ENCODE measurements at places on chromosomes 7 and 10.

- no peak for DNase-seq
Measured at GRCh38 chr10:112359606-112360307, 14.2 kb upstream of the ACSL5 start.

- DNase-seq: no peak
Measured at GRCh38 chr7:142263598-142264380, 5.9 kb upstream of the PRSS58 start.

DNA sequence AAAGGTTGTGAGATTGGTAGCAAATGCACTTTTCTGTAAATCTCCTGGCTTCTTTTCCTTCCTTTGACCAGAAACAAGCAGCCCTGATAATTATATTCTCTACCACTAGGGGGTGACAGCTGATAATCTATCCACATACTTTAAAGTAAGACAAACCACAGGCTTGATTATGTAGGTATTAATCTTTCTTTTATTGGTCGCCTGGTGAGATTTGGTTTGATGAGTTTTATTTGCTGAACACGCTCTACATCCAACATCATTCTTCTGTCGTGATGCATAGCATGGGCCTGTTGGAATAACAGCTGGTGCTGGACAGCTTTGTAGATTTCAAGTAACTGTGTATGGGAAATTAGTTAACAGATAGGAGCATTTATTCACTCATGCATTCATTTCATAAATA, 63.5 kb downstream of the ZNF365 start:
- no peak for DNase-seq

- no peak for DNase-seq
Measured at GRCh38 chr10:14486777-14487487, 156.2 kb upstream of the FRMD4A start.

- DNase-seq: no peak
Measured at GRCh38 chr10:74337330-74338016, 186.5 kb downstream of the ADK start.

DNA sequence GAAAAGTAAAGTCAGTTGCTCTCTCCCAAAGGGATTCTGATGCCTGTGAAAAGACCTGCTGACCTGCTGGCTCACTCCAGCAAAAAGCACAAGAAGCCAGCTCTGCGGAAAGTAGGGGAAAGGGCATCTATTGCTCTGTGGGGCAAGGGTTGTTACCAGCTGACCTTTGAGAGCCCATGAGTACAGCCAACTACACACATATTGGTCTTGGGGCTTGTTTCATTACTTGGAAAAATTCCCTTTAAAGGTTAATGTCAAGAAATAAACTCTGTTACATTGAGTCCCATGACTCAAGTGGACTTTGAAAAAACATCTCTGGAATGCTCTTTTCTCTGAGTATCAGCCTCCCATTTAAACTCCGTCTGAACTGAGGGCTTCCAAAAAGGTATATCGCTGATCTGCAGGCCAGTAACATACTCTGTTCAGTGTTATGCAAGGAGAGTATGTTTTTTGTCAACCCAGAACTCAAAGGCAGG, 53.2 kb downstream of the PANK1 start:
- DNase-seq: no peak

DNA sequence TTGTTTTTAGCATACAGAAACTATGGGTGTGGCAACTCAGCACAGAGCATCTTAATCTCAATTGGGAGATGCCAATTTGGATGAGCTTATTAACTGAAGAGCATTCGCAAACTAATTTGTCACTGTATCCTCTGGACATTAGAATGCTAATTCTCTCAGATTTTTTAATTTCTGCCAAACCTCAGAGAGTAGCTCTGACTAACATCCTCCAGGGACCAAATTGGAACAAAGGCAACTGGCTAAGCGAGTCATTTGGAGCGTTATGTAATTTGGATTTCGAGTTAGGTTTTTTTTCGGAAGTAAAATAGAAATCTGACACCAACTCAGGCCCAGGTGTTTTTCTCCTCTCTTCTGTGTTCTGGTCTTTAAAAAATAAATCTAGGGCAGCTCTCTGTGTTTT, 201.9 kb downstream of the BMPER start:
- no peak for DNase-seq

DNA sequence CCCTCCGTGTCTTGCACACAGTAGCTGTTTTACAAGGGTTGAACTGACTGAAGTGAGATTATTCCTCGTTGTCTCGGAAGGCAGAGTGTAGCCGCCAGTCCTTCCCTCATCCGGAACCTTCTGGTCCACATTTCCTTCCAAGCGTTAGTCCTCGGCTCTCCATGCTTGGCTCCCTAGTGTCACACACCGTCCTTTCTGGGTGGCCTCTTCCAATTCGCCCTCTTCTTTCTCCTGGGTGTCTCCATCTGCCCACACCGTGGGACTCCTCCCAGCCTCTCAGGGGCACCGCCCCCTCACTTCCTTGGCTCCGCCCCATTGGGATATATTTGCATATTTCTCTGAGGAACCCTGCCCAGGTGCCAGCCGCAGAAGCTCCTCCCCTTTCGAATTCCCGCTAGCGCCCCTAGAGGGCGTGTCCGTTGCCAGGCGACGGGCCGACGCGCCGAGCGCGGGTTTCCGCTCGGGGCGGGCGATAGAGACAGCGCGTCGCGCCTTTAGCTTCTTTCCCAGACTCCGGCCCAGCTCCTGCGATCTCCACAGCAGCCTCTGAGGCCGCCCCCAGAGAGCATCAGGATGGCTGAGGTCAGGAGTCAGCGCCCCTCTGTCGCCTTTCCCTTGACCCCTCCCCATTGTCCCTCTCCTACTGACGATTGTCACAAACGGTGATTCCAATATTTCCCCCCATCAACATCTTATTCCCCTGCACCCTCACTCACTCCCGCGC, at the start of gene CFAP58:
Gene CFAP58, plus strand, starts transcription at position 509 of the 724 bp plus-strand sequence. Its CDS starts 65 bp downstream, at position 574.
- peak; percentile 80 for DNase-seq

DNA sequence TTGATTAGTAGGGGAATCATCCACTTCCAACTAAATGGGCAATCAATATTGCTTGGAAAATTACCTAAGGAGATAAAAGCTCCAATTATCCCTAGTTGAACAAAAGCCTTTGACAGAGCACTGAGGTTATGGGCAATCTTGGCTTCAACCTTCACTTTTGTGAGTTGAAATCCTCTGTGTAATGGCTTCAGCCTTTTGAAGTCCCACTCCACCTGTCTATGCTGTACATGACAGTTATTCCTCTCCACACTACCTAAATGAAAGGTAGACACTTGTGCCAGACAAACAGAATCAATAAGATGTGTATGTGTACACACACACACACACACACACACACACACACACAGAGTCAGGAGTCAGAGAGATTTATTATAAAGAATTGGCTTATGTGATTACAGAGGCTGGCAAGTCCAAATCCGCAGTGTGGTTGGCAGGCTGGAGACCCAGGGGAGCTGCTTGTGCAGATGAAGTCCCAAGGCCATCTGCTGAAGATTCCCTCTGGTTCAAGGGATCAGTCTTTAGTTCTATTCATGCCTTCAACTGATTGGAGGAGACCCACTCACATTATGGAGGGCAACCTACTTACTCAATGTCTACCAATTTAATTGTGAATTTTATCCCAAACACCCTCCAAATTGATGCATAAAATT, 164.8 kb upstream of the CDC14C start:
- DNase-seq: no peak

DNA sequence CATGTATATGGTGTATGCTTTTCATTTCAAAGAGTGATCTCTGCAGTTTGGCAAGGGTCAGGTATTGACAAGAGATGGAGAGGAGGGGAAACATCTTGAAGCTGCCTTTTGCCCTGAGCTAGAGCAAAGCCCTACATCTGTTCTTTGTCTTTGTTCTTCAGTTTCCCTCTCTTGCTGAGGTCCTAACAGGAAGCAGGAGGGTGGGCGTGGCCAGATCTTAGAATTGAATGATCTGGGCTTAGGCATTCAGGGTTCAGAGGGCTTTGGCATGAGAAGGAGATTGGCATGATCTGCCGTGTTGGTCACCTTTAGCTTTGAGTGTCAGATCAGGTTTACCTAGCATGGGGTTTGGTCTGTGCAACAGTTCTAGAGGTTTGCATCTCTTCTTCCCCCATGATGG, 41.3 kb downstream of the LRMDA start:
- no peak for DNase-seq

- no peak for DNase-seq
Measured at GRCh38 chr10:130231251-130231741, 95.1 kb downstream of the GLRX3 start.

DNA sequence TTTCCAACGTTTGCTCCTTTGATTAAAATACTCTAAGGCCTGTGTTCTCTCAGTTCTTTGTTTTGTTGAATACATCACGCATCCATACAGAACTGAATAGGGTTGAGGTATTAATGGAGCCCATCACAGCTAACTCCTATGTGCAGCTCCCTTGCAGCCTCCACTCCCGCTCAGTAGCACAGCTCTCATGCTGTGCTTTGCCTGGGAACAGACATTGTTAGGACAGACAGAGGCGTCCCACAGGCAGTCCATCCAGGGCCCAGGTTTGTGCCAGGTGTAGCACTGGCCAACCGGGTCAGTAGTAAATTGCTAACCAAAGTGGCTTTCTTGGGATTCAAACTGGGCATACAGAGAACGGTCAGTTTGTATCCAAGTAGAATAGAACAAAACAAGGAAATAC, 644.7 kb upstream of the NRP1 start:
- no peak for DNase-seq

DNA sequence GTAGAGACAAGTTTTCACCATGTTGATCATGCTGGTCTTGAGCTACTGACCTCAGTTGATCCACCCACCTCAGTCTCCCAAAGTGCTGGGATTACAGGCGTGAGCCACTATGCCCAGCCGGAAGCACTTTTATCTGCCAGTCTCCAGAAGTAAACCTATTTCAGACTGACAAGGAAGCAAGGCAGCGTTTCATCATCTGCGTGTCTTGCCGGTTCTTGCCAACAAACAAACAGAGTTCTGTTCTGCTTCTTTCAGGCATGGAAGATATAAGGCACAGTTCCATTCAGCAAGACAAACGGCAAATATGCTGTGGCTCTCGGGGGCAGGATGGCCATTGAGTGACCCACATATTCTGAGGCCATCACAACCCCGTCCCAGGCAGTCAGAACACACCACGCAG, 15.5 kb upstream of the LARP4B start:
- no peak for DNase-seq

GRCh38 chr10:74738542-74738941, 87.9 kb upstream of the KAT6B start:
- DNase-seq: no peak

DNA sequence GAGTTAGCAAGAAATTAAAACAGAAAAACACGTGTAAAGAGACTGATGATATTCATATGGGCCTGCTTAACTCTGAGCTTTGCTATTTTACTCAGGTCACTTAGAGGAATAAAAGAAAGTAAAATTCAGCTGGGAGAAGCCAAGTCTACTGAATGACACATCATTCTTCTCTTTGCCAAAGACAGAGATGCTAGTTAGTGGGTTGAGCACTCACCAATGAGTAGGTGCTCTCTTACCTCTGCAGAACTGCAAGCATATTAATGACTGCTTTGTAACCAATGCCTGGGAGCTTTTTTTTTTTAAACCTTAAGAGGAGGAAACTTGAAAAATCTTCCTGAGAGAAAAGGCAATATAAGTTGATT, 44.8 kb upstream of the BAMBI start:
- no peak for DNase-seq

DNA sequence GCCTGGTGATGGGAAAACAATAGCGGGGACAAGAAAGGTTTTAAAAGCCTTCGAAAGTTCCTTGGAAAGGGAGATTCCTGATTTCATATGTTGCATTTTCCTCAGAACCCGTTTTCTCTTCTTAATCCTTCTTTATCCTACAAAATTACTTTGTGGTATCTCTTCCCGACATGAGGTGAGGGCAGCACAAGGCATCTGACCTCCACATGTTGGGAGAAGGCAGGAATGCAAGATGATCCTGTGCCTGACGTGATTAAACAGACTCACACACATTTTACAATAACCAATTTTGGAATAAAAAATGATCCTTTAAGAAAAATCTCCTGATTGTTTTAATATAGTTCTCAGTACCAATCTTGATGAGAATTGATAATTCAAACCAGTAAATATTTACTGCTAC, 153.3 kb upstream of the MKLN1 start:
- no peak for DNase-seq

GRCh38 chr10:71694567-71694968, 25.0 kb downstream of the C10orf105 start:
- DNase-seq: no peak

- DNase-seq: no peak
Measured at GRCh38 chr7:156577645-156578577, 62.7 kb upstream of the RNF32 start.

DNA sequence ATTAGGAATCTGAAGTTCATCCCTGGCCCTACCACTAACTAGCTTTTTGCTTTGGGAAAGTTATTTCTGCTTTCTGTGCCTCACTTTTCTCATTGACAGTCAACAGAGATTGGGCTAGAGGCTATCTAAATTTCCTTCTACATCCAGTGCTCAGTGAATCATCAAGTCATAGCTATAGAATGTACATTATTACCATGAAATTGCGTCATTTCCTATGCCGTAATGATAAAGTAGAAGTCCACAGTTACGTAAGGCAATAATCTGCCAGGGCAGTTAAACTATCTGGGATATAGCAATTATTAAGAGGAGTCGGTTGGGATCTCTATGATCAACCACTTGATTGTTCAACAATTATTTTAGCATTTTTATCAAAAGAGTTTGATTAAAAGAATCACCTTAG, 64.4 kb downstream of the ITGB8 start:
- no peak for DNase-seq

GRCh38 chr7:2242541-2243429, 759 bp downstream of the NUDT1 start:
- no peak for DNase-seq

GRCh38 chr10:75243426-75243825, 7.7 kb upstream of the COMTD1 start:
- DNase-seq: no peak

DNA sequence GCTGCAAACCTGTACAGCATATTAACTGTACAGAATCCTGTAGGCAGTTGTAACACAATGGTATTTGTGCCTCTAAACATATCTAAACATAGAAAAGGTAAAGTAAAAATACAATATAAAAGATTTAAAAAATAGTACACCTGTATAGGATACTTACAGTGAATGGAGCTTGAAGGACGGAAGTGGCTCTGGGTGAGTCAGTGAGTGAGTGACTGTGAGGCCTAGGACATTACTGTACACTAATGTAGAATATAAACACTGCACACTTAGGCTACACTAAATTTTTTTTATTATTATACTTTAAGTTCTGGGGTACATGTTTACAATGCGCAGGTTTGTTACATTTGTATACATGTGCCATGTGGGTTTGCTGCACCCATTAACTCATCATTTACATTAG, 97.3 kb upstream of the STK17A start:
- no peak for DNase-seq

DNA sequence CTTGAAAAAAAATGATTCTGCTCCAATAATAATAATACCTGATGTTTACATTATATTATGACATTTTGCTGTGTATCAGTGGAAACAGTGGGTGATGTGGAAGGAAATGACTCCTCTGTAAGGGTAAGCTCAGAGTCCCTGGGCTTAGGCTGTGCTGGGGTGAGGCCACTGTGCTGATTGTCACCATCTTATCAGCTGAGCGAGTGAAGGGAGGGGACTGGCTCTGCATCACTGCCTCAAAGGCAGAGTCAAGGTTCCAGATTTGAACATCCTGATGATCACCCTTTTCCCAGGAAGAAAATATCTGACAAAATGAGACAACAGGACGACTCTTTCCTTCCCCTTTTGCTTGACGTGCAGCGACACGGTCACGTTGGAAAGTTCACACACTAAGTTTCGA, 24.0 kb upstream of the HABP2 start:
- DNase-seq: no peak
